Amygdala (tissue), 56 donors: ENCODE measurements at places on chromosomes 1 and 21.

DNA sequence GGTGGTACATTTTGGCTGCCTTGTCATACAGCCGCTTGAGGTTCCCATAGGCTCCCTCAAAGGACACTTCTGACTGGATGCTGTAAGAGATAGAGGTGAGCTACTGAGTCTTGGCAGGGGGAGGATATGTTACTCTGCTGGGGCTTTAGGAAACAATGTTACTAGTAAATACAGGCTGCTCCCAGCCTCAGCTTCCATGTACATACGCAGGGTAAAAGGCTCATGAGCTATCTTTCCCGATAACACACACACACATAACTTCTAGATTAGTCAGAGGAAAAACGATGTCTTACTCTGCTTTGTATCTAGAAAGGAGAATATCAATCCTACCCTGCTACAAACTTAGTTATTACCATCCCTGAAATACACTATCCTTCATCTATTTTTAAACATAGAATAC is 14.3 kb downstream of the SMG5 start:
- DNase-seq = no peak

DNA sequence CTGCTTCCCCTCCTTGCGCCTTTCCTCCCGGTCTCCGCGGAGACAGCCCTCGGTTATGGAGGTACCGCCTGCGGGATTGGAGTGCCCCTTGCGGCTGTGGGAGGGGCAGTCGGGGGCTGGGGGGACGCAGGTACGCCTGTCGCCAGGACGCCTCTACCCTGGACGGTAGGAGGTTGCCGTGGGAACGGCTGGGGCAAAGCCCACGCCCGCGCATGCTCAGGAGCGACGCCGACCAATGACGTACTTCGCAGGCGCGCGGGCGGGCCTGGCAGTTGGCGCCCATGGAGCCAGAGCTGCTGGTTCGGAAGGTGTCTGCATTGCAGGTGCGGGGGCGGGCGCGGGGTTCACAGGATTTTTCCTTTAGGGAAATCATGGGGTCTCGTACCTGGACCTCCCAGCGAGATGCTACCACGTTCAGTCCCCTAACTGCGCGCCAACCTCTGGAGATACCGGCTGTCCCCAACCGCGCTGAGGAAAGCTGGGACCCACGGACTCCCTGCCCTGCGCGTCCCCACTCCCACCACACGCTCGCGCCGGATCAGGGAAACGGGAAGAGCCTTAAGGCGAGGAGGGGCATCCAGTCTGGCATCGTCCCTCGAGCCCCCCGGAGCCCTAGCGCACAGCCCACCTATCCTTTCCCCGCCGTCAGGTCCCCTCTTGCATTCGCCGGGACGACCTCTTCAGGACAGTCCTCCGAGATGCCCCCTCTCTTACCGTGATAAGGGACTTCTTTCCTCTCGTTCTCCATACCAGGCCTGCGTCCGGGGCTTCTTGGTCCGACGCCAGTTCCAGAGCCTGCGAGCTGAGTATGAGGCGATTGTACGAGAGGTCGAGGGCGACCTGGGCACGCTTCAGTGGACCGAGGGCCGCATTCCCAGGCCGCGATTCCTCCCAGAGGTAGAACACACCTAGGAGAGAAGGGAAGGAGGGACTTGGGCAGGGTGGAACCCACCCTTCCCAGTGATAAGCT is at the start of gene IQCC:
Gene IQCC (plus strand): TSS at position 271 of the 970 bp plus-strand sequence. CDS start 11 bp downstream, at position 282.
- peak; percentile 64 for DNase-seq

DNA sequence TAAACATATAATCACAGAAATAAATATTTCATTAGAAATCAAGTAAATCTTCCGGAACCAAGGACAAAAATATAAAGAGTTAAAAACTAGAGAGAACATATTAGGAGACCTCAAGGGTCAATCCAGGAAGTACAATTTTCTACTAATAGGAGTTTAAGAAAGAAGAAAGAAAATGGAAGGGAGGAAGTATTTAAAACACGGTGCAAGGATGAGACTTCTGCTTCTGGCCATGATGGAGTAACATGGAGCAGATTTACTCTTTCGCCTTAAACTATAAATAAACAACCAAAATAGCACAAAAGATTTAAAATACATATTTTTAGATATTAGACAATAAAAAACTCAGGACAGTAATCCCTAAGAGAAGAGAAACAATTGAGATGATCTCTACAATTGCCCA is 12.6 kb upstream of the IFNAR1 start:
- DNase-seq = no peak

GRCh38 chr1:234852659-234853058 is 242.7 kb upstream of the IRF2BP2 start:
- no peak for DNase-seq

- DNase-seq = no peak
Observed at GRCh38 chr1:159827549-159827948, 876 bp downstream of the SLAMF8 start.

- no peak for DNase-seq
Observed at GRCh38 chr1:165228676-165229075, 127.8 kb downstream of the LMX1A start.

- DNase-seq = no peak
Observed at GRCh38 chr1:20359451-20360330, 69.0 kb downstream of the VWA5B1 start.

DNA sequence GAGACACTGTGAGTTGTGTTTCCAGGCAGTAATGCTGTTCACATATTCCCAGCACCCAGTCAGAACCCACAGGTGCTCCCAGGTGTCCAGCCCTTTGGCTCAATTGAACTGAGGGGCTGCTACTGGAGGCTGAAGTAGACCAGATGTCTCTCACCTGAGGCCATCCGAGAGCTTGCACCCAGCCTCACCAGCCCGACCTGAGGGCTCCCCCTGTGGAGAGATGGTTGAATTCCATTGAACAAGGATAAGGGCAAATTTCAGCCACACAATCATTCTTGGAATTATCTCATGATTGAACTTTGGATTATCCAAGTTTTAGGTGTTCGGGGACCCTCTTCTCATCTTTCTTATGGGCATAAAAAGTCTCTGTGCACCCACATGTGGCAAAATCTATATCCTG is 52.1 kb downstream of the OBSCN start:
- no peak for DNase-seq

GRCh38 chr1:247456021-247456420 is 1.9 kb downstream of the OR2B11 start:
- DNase-seq = no peak

- no peak for DNase-seq
Observed at GRCh38 chr1:78834201-78834741, 172.3 kb downstream of the ADGRL4 start.

DNA sequence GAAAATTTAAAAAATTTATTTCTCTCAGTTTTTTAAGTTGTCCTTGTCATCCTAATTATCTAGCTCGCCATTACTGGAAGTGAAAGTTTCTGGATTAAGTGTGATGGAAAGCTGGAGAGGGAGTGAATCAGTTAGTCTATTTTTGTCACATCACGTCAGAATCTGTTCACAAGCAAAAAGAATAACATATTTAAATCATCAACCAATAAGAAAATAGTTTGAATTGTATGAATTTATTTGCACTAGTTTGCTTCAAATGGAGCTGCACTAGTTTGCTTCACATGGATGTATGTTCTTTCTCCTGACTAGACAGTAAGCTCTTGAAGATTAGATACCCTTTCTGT is 22.8 kb downstream of the PHC2 start:
- DNase-seq = no peak
